Stimulated activated CD8-positive, alpha-beta memory T cell treated with anti-CD3 and anti-CD28 coated beads, Interleukin-7, amount 100 ng/mL, for 4 hours (primary cell): ENCODE measurements at places on chromosomes 3 and 15.

GRCh38 chr15:93268066-93268465, 179.1 kb upstream of the RGMA start:
- DNase-seq = no peak

DNA sequence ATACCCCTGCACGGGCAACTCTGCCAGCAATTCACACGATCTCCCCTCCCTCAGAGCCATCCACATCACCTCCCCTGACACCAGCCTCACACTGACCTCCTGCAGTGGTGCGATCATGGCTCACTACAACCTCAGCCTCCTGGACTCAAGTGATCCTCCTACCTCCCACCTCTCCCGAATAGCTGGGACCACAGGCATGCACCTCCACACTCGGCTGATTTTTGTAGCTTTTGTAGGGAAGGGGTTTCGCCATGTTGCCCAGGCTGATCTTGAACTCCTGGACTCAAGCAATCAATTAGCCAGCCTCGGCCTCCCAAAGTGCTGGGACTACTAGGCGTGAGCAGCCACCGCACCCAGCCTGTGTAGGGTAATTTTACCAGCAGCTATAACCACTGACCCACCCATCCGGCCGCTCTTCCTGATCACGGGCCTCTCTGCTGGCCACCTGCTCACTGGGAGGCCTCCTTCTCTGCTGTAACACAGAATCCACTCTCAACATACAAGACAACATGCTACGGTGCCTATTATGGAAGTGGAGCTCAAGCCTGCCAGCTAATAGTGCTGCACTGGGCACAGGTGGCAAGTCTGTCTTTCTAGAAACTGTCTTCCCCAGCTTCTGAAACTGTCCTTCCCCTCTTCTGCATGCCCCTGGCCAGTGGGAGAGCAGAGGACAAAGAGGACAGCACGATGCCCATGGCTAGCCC, 4.6 kb downstream of the GP9 start:
- DNase-seq = no peak

DNA sequence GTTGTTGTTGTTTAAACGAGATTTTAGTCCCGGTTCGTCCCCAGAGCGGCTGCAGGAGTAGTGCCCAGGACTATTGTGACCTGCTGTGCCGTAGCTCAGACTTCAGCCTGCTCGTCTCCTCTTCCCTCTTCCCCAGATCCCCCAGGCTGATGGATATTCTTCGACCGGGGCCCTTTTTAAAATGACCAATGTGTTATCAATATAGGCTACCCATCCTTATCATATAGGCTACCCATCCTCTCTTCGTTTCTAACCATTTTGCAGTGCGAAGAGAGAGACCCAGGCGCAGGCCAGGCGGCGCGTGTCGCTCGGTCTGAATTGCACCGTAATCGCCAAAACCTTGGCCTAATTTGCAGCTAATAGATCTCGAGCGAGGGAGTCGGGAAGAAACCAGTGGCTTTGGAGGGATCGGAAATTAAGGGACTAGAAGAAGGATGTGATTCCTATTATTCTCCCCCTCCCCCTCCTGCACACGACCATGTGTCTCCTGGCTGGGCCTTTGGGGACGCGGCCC, 23.0 kb downstream of the NR2F2 start:
- DNase-seq = no peak

DNA sequence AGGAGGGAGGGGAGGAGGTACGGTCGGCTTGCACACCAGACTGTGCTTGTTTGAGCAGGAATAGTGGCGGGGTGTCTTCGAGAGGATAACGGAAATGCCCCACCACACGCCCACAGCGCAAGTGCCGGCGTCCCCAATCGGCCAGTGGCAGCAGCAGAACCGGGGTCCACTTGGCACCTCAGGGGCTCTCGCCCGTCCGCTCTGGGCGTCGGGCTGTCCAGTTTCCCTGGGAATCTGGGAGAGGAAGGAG, 53.7 kb downstream of the CCDC54 start:
- no peak for DNase-seq

- DNase-seq = no peak
Measured at GRCh38 chr3:188270423-188270972, 116.5 kb downstream of the LPP start.

DNA sequence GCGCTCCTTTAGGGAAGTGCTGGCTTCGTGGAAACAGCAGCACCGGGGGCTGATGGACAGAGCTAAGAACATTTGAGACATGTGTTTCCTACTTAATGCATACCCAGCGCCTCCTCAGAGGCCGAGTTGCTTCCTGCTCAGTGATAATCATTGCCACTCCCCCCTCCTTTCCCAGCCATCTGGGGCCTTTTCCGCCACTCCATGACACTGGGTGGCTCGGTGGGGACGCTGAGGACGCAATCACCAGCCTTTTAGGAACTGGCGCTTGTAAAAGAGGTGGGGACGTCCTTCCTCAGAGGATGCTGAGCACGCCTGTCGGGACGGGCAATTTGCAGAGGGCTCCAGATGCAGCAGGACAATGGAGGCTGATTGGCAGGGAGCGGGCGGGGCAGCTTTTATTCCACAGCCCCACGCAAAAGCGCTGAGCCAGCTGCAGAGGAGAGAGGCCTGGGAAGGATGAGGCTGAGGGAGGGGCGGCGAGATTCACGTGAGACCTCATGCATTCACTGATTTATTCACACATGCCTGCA, 22.2 kb upstream of the IQSEC1 start:
- no peak for DNase-seq

- DNase-seq = no peak
Measured at GRCh38 chr3:11680509-11680908, 36.8 kb upstream of the VGLL4 start.

DNA sequence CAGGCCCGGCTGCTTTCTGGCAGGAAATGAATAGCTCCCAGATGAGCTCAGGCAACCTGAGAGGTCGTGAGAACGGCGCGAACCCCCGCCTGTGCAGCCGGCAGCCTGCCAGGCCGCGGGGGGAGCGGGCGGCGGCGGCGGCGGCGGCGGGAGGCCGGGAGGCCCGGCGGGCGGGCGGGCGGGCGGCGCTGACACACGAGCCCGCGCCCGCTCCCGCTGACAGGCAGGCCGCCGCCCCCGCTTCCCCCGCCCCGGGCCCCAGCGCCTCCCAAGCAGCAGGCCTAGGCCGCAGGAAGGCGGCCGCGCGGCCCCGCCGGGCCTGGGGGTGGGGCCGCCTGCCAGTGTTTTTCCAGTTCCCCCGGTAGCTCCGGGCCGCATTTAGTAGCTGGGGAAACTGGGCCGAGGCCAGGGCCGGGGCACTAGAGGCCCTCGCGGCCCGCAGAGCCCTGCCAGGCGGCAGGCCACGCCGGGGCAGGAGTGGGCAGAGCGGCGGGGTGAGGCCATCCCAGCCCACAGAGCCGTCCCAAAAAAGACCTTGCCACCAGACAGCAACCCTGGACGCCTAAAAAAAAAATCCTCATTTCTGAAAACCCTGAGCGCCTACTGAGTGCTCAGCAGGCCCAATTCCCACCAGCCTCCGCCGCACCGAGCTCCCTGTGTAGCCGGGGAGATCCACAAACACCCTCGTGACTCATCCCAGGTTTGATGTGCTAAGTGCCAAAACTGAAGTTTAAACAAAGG, 5.6 kb downstream of the HES1 start:
- DNase-seq = peak; percentile 41

DNA sequence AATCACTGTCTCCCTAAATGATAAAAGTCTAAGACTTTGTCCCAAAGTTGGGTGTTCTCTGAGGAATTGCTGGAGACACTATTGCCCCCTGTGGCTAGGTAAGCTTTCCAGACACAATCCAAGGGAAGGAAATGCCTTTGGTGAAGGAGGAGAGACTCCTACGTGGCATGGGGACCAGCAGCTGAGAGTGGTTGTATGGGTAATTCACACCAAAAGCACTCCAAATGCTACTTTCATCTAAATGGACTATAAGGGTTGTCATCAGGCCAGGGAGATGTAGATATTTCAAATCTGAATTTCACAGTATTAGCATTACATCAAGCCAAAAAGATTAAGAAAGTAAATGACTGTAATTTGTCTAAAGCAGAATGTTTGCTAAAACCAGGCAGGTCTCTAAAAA, 400.8 kb upstream of the THBS1 start:
- no peak for DNase-seq
